ENCODE measurements at places on chromosomes 3 and 15. TPM values are rescaled to one million over a fixed set of nuclear protein-coding genes. Genes with fewer than 3 reads are reported as not detected.

Gene HHATL
- total RNA-seq: not detected

Gene SMCO1
- not detected for total RNA-seq

Gene GOLGA8H
- 0.13 TPM for total RNA-seq

Gene GTF2A2
- total RNA-seq: 19.0 TPM

Gene MEX3B
- total RNA-seq: 0.79 TPM

Gene SLC12A8
- 19.2 TPM for total RNA-seq

Gene NR2E3
- total RNA-seq: 0.26 TPM

Gene CCDC9B
- 12.1 TPM for total RNA-seq

Gene PLOD2
- 36.6 TPM for total RNA-seq

Gene BCHE
- 0.51 TPM for total RNA-seq

Gene COLQ
- under 0.01 TPM for total RNA-seq

Gene FRG2C
- total RNA-seq: not detected

Gene SLCO2A1
- not detected for total RNA-seq

Gene ITIH1
- total RNA-seq: not detected

Gene RTP1
- total RNA-seq: not detected

Gene ZXDC
- 23.3 TPM for total RNA-seq

Gene GPR62
- total RNA-seq: not detected

Gene KIF23
- total RNA-seq: 7.3 TPM

Gene CNTN6
- total RNA-seq: not detected

Gene ONECUT1
- not detected for total RNA-seq

Gene GOLGA8R
- 2.8 TPM for total RNA-seq

Gene USP19
- total RNA-seq: 44.4 TPM

Gene KNL1
- 0.53 TPM for total RNA-seq

Gene ROPN1B
- 0.13 TPM for total RNA-seq

Gene TBCCD1
- total RNA-seq: 13.7 TPM

Gene C3orf80
- not detected for total RNA-seq

Gene GP9
- not detected for total RNA-seq

Gene ZFYVE19
- total RNA-seq: 34.0 TPM

Gene SLC35G2
- total RNA-seq: 2.1 TPM

Gene RASL12
- total RNA-seq: not detected
